ENCODE measurements at places on chromosomes 4 and X.

- no peak for DNase-seq
These were observed 18.5 kb upstream of the DCAF4L1 start for GRCh38 chr4:41963105-41963504.

DNA sequence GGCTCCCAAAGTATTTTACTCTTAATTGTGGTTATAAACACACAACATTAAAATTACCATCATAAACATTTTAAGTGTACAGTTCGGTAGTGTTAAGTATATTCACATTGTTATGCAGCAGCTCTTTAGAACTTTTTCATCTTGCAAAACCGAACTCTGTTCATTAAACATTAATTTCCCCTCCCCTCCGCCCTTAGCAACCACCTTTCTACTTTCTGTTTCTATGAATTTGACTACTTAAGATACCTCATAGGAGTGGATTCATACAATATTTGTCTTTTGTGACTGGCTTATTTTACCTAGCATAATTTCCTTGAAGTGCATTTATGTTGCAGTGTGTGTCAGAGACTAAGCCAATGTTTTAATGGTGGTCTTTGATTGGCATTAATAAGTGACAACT, 32.6 kb downstream of the IL13RA1 start:
- DNase-seq, result no peak

- no peak for DNase-seq
These were observed 83.0 kb downstream of the MAB21L2 start for GRCh38 chr4:150664935-150665334.

DNA sequence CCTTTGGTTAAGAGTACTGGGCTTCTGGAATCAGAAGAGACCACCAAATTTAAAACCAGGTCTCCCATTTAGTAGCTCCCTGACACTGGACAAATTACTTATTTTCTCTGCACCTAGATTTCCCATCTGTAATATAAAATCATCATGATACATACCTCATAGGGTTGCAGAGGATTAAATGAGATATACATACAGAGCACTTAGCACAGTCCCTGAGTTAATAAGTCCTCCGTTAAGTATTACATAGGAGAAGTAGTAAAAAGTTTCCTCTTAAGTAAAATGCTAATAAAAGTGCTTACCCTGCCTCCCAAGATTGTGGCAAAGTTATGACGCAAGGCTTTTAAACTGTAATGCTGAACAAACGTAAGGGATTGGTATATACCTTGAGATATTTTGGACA, 539 bp upstream of the CHIC1 start:
- no peak for DNase-seq

DNA sequence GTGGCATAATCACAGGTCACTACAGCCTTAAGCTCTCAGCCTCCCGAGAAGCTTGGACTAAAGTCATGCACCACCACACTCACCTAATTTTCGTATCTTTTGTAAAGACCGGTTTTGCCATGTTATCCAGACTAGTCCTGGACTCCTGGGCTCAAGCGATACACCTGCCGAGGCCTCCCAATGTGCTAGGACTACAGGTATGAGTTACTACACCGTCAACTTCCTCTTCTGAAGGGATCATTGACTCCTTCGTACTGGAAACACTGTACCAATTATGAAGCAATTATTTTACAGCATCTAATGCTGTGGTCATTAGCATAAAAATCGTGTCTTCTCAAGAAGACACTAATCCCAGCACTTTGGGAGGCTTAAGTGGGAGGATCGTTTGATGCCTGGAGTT, 35.2 kb downstream of the PDS5A start:
- no peak for DNase-seq

- no peak for DNase-seq
These were observed 336.9 kb downstream of the ZNF674 start for GRCh38 chrX:46208225-46208854.

DNA sequence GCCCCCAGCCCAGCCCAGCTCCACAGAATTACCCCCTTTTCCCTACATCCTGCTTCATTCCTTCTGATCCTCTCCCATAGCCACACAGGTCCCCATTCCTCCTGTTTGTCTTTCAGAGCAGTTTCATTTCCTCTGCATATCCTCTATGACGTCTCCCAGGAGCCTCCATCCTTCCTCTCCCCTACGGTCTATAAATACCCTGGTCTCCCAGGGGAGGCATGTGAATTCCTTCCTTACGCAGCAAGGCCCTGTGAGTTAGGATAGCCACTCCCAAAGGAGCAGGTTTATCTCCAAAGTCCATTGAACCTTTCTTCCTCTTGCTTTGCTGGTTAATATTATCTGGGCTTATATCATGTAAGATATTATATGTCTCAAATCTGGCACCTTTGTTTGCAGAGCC, 8.4 kb upstream of the APLN start:
- DNase-seq, result no peak

- no peak for DNase-seq
These were observed 12.6 kb downstream of the ANKRD17 start for GRCh38 chr4:73245955-73246354.

- no peak for DNase-seq
These were observed 32.8 kb downstream of the CEP44 start for GRCh38 chr4:174316546-174316945.

DNA sequence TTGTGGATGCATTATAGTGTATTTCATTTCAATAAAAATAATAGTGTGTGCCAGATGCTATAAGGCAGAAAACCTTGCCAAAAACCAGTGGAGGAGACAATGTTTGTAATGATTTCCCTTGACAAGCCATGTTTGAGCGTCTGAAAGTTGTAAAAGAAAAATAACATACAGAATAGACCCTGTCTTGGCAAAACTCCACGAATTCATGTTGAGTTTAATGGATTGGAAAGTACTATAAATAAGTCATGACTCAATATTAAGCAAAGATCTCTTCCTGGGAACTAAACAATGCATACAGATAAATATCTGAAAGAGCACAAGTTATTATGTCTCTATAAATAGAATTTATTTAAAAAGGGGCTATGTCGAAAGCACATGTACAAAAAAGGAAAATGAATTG, 543.5 kb downstream of the GABRG1 start:
- no peak for DNase-seq

DNA sequence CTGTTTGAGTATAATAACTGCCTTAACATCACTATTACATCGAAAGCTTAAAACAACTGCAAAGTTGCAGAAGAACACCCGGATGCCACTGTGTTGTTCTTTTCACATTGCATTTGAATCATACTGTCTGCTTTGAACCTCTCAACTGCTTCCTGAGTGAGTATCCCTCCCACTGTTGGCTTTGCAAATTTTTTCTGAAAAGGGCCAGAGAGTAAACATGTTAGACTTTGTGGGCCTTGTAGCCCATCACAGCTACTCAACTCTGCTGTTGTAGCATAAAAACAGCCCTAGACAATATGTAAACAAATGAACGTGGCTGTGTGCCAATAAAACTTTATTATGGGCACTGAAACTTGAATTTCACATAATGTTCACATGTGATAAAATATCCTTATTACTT, 76.1 kb downstream of the NSG1 start:
- DNase-seq, result no peak

DNA sequence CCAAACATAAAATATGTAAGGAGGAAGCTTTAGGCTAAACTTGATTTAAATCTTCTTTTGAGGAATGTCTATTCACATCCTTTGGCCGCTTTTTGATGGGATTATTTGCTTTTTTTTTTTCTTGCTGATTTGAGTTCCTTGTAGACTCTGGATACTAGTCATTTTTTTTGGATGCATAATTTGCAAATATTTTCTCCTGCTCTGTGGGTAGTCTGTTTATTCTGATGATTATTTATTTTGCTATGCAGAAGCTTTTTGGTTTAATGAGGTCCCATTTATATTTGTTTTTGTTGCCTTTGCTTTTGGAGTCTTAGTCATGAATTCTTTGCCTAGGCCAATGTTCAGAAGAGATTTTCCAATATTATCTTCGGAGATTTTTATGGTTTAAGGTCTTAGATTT, 144.9 kb downstream of the MAGEC2 start:
- DNase-seq, result no peak

DNA sequence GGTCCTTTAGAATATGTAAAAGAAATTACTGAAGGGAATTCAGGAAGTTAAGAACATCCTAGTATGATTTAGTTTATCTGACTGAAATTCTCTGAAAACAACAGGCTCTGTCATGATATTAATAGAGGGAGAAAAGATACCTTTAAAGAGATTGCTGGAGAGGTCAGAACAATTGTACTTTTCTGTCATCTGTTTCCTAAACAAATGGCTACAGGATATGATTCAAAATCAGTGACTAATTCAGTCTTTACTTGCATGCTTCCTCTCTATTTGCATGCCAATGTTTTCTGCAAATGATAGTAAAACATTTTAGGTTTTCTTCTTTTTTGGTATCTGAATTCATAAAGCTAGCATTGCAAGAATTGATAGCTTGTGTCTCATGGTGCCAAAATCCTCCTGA, 616.7 kb upstream of the PCDH7 start:
- DNase-seq, result no peak

GRCh38 chrX:98357146-98357545, 1473.4 kb downstream of the RPA4 start:
- no peak for DNase-seq

- no peak for DNase-seq
These were observed 35.7 kb upstream of the FMR1 start for GRCh38 chrX:147875866-147876596.

GRCh38 chrX:119067023-119067739, 5.6 kb upstream of the CT47C1 start:
- no peak for DNase-seq

DNA sequence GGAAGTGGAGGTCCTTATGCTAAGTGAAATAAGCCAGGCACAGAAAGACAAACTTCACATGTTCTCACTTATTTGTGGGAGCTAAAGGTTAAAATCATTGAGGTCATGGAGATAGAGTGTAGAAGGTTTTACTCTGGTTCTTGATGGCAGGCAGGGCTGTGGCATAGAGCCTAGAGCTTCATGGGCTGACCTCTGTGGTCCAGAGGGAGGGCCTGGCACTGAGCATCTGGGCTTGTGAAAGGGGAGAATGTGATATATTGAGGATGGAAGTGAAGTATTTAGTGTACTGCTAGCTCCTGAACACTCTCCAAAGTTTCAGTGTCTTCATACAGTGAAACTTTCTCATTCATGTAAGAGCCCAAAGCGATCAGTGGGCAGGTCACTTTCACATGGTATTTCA, 71.3 kb upstream of the ANXA3 start:
- DNase-seq, result no peak

DNA sequence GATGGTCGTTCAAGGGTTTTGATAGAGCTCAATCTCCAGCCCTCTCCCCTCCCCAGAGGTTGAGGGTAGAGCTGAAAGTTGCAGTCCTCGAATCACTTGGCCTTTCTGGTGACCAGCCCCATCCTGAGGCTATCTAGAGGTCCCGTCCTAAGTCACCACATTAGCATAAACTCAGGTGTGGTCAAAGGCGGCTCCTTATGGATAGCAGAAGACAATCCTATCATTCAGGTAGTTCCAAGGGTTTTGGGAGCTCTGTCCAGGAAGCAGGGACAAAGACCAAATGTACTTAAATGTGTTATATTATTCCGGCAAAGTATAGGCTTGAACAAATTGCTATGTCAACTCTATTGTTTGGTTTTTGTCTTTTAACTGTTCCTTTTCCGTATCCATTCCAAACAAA, 30.6 kb downstream of the PDK3 start:
- DNase-seq, result no peak

DNA sequence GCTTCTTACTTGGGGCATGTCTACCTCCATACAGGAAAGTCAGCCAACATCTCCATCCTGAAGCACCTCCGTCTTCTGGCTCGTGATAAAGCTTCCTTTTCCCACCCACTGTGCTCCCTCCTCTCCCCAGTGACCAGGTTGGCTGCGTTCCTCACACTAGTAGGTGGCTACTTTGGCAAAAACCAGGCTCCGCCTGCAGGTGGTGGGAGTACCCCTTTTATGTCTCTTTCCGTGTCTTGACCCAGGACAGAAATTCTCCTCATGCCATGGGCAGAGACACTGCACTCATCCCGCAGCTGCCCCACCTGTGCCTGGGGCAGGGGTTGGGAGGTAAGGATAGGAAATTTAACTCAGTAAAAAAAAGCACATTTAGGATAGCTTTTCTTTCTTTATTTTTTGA, 50.9 kb downstream of the ENPP6 start:
- no peak for DNase-seq

DNA sequence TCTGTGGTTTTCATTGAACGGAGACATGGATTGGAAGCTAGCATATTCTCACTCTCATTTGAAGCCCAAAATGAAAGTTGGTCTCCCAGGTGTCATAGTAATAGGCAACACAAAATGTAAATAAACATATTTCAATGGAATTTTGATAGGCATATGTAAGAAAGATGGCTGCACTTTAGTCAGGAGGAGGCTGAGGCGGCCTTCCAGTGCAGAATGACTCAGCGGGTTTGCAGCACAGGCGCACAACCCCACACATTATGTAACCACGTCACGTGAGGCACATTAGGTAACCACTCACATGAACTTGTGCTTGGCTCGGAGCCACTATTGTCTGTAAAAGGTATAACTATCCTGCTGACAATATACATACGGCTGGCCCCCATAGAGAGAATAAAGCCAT, 381.7 kb downstream of the GPAT3 start:
- no peak for DNase-seq

- DNase-seq, result no peak
These were observed 31.2 kb downstream of the LGI2 start for GRCh38 chr4:24999392-25000089.

- no peak for DNase-seq
These were observed 108.4 kb upstream of the FSTL5 start for GRCh38 chr4:162272215-162272614.

- DNase-seq, result peak; percentile 37
These were observed 4.3 kb upstream of the TSPAN5 start for GRCh38 chr4:98662626-98663225.

DNA sequence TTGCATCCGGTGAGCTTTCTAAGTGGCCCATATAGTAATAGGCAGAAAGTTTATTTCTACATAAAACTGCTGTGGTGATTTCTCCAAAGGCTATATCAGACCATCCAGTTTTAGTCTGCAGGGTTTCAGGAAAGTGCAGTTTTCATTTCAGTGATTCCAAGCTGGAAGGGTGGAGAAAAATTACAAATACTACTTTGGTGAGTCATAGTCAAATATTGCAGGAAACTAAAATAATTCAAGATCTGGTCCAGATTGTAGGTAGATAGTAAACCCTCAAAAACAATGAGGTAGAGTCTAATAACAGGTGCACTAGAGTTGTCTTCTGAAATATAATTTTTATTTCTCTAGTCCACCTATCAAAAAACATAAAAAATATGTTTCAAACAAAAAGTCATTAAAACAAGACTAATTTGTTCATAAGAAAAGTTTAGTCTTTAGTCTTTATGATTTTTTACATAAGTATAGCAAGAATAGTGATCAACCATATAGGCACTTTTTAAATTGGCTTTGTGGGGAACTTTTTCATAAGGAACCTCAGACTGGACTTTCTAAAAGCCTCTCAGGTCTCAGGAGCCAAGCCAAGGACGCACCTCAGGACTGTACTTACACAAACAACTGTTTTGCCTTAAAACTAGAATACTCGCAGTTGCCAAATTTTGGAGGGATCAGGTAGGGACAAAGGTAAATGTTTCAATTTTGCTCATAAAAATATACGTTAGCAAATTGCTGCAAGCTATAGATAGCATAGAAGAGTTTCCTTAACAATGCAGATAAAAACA, 101.8 kb upstream of the TLR3 start:
- no peak for DNase-seq

All from DMS 273 treated with DMSO at 0.1 percent for 48 hours (cell line).